Central memory CD4-positive, alpha-beta T cell (primary cell): ENCODE measurements at places on chromosomes 7 and 10.
A peak's percentile ranks its signal among the peaks of the same experiment; 100 is the strongest.

GRCh38 chr7:77538281-77539212 is 1.5 kb downstream of the PTPN12 start:
- DNase-seq: no peak

DNA sequence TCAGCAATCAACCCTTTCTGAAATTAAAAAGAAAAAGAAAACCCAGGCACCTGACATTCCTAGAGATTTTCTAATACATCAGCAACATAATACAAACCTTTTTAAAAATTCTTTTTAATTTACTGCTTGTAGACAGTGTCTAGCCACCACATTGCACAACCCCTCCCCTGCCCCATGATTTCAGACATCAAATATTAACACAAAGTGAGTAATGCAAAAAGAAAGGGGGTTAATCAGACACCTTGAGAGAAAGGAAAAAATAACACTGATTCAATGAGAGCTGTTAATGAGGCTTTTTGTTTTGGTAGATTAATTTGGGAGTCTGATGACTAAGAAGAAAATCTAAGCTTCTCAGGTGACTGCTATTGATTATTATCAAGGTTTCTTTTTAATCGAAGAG is 55.3 kb downstream of the SLC25A13 start:
- DNase-seq: no peak

DNA sequence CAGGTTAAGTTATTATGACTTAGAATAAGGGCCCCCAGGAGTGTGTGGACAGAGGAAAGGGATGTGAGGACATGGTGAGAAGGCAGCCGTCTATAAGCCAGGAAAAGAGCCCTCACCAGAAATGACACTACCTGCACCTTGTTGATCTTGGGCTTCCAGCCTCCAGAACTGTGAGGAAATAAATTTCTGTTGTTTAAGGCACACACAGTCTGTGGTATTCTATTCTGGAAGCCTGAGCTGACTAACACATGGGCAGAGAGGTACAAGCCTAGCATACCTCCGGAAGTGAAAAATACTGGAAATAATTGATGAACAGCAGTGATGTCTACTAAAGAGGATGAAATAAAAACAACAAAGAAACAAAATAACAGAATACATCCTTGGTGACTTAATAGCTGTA is 46.1 kb upstream of the GRB10 start:
- no peak for DNase-seq

GRCh38 chr10:60597513-60597912 is 180.8 kb upstream of the CDK1 start:
- no peak for DNase-seq

DNA sequence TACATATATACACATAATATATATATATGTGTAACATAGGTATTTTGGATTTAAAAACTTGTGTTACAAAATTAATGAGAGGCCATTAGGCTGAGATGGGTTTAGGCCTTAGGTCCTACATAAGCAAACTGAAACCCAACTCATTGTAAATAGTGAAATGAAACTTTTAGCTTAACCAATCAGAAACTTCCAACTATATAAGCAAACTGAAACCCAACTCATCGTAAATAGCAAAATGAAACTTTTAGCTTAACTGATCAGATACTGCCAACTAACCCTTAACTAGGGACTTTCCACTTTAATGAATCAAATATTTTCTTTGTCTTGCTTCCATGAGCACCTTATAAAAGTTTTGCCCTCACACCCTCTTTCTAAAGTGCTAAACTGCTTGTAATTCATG is 17.3 kb upstream of the SAMD9L start:
- peak; percentile 8 for DNase-seq

DNA sequence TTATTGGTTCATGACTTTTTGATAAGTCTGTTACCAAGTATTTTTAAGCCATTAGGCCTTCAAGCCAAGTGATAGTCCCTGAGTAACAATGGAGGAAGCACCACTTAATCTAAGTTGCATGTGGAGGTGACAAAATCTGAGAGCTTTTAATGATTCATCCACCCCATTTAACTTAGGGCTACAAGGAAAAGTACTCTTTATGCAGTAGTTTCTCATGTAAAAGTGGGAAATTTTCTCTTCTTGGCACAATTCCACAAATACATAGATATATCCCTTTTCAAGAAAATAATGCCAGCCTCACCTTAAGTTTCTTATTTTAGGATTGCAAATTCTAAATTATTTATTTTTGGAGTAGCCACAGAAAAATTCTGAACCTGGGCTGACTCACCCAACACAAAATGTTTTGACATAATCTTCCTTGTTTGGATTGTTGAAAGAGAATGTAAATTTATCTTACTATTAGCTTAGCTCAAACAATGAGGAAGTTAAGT is 85.7 kb downstream of the SUGCT start:
- DNase-seq: no peak

DNA sequence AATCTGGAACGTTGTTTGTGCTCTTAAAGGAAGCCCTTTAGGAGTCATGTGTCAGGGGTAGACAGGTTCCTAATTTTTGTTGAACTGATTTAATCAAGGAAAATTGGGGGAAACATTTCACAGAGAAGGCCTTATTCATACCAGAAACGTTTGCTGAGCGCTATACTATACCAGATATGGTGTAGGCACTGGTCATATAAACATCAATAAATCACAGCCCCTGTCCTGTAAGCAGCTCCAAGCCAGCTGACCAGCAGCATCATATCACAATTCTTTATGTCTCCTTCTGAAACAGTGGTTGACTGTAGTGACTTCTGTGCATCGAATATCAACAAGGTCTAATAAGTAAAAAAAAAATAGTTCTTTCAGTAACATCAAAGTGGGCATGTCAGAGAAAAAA is 1.1 kb downstream of the TMEM178B start:
- DNase-seq: no peak

- no peak for DNase-seq
These were observed 92.0 kb downstream of the ITGA8 start for GRCh38 chr10:15627617-15628196.

GRCh38 chr7:79820387-79820786 is 314.2 kb upstream of the GNAI1 start:
- DNase-seq: no peak

DNA sequence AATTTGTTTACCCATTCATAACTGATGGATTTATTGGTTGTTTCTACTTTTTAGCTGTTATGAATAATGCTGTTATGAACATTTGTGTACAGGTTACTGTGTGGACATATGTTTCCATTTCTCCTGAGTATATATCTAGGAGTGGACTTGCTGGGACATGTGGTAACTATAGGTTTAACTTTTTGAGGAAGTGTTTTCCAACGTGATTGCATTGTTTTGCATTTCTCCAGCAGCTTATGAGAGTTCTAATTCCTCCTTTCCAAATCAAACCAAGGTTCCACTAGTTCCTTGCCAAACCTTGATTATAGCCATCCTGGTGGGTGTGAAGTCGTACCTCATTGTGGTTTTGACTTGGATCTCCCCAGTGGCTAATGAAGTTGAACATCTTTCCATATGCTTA is 2.6 kb upstream of the PRF1 start:
- DNase-seq: no peak

DNA sequence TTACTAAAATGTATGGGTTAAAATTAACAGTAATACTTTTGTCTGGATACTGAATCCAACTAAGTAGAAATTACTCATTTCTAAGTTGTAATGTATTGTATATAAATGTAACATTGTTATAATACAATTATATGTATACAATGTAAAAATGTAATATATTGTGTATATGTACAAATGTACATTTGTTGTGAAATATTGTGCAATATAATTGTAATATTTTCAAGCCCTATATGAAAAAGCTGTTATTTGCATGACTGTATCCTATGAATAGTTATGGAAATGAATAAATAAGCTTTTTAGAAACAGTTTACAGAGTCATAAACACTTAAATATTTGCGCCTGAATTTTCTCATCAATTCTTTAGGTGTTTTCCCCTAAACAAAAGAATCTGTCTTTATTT is 20.3 kb upstream of the UMAD1 start:
- no peak for DNase-seq

DNA sequence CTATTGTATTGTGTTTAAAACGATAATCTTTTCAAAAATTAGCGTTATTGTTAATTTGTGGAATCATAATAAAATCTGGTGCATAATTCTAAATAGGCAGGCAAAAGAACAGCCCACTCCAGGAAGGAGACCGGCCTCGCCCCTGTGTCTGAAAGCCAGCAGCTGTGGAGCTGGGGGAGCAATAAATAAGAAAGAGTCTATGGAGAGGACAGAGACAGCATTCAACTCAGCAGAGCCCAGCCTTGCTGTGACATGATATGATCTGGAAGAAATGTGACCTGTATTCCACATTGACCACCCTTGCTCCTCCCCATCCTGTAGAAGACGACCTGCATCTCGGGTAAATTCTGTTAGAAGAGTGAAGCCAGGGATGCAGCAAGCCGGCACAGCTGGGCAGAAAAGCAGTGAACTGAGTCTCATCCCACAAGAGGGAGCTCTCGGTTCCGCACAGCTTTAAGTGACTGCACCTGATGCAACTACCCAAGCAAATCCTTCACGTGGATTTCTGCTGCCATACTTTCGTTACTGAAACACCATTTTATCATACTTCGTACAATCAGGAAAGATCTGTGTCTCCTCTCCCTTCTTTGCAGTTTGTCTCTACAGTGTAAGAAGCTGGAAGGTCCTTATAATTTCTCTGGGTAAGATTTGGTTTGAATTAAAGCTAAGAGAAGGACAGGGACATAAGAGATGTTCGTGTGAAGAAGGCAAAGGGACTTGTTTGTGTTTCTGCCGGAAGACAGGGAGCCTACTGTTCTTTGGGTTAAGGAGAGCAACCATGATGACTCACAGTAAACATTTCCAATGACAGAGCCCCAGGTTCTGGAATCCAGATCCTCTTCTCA is 427.1 kb downstream of the GPAM start:
- DNase-seq: no peak

- DNase-seq: peak; percentile 66
These were observed 134.7 kb downstream of the DNAJB6 start for GRCh38 chr7:157471259-157472125.

DNA sequence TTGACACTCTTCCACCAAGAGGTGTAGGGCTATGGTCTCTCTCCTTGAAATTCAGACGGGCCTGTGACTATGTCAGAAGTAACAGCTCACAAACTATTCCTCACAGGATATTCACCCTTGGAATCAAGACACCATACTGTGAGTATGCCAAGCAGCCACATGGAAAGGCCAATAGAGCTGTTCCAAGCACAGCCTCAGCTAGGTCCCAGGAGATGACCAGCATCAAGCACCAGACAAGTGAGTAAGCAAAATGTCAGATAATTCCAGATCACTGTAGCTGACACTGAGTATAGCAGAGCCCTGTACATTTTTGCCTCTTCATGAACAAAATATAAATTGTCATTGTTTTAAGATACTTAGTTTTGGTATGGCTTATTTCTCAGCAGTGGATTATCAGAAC is 88.1 kb upstream of the KCND2 start:
- no peak for DNase-seq

GRCh38 chr10:102246261-102246660 is 929 bp downstream of the GBF1 start:
- DNase-seq: no peak

DNA sequence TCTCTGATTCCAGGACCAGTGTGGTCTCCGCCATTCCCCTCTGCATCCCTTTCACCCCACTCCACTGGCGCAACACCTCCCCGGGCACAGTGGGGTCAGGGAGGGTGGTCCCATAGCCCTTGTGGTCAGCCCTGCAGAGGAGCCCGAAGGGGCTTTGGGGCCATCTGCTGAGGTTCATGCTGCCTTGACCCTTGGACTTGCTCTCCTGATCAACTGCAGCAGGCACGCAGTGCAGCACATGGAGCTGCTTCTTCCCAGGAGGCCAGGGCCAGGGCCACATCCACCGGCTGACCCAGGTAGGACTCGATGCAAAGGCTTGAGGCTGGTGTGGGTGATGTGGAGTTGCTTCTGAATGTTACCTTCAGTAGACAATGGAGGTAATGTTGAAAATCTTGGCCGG is 35.1 kb downstream of the PDIA4 start:
- DNase-seq: no peak

DNA sequence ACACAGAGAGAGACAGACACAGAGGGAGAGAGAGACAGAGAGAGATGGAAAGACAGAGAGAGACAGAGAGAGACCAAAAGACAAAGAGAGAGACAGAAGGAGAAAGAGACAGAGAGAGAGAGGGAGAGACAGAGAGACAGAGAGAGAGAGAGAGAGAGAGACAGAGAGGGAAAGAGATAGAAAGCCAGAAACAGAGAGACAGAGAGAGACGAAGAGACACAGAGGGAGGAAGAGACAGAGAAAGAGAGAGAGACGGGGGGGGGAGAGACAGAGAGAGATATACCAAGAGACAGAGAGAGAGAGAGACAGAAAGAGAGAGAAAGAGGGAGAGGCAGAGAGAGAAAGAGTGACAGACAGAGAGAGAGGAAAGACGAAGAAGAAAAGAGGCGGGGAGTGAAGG is 10.2 kb downstream of the VSTM4 start:
- no peak for DNase-seq

DNA sequence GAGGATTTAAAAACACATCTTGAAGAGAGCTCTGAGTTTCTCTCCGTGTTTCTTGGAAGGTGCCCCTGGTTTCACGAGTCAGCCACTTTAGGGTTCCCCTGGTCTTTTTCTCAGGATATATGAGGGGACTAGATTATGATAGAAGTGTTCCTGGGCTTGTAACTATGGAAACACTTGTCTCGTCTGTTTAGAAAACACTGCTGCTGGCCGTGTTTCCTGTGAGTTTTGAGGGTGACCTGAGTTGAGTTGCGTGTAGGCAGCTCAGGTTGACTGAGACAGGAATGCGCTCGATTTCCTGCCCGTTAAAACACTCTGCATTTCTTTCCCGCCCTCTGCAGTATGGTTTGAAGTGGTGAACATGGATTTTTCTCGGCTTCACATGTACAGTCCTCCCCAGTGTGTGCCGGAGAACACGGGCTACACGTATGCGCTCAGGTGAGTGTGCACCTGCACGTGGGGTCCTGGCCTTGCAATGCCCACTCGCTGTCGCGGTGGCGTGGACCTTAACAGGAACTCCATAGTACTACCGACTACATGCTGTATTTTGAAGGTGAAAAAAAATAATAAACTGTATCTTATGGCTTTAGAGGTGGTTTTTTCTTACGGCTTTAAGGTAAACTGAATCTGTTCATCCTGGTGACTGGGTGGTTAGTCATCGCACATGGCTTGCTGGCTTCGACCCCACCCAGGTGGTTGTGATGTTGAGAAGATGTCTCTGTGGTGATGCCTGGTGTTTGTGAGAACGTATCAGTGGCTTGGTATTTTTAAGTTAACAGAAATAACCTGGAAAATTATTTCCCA is at the start of gene SUN1:
Gene SUN1, plus strand, starts transcription at position 310 of the 801 bp plus-strand sequence. Its CDS starts 49 bp downstream, at position 359.
- peak; percentile 80 for DNase-seq
